ENCODE measurements at places on chromosomes 16 and 17.
A peak's percentile ranks its signal among the peaks of the same experiment; 100 is the strongest.

- DNase-seq = no peak
Observed at GRCh38 chr16:24971718-24972117, 43.5 kb downstream of the ARHGAP17 start.

DNA sequence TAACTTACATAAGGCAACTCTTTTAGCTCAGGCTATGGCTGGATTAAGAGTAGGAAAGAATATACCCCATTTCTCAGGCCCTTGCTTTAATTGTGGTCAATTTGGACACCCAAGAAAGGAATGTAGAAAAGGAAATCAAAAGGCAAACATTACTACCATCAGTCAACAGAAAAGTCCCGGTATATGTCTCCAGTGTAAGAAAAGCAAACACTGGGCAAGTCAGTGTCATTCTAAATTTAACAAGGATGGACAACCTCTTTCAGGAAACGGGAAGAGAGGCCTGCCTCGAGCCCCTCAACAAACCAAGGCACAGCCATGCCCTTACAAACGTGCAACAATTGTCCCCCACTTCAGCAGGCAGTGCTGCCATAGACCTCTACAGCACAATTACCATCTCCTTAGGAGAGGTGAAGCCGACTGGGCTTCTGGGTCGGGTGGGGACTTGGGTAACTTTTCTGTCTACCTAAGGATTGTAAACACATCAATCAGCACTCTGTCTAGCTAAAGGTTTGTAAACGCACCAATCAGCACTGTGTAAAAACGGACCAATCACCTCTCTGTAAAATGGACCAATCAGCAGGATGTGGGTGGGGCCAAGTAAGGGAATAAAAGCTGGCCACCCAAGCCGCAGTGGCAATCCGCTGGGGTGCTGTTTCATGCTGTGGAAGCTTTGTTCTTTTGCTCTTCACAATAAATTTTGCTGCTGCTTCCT is 12.4 kb downstream of the MRPL58 start:
- no peak for DNase-seq

DNA sequence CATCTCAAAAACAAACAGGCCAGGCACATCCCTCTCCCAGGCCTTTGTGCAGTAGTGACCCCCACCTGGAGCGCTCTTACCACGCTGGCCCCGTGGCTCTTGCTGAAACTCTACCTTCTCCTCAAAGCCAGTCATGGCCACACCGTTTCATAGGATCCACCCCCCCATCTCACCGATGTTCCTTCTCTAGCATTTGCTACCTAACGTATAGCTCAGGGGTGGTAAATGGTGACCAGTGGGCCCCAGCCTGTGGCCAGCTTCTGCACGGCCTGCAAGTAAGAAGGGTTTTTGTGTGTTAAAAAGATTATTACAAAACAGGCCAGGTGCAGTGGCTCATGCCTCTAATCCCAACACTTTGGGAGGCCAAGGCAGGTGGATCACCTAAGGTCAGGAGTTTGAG is 43.8 kb downstream of the RMI2 start:
- DNase-seq = no peak

GRCh38 chr16:20621406-20621805 is 45.2 kb upstream of the ACSM2B start:
- no peak for DNase-seq

- peak; percentile 91 for DNase-seq
Observed at GRCh38 chr17:55673743-55674506, 48.7 kb downstream of the TMEM100 start.

- no peak for DNase-seq
Observed at GRCh38 chr16:63323722-63324705, 1287.8 kb upstream of the CDH8 start.

GRCh38 chr17:40103688-40104087 is 3.3 kb upstream of the NR1D1 start:
- DNase-seq = no peak

- no peak for DNase-seq
Observed at GRCh38 chr16:86444661-86445060, 65.7 kb upstream of the FOXF1 start.

DNA sequence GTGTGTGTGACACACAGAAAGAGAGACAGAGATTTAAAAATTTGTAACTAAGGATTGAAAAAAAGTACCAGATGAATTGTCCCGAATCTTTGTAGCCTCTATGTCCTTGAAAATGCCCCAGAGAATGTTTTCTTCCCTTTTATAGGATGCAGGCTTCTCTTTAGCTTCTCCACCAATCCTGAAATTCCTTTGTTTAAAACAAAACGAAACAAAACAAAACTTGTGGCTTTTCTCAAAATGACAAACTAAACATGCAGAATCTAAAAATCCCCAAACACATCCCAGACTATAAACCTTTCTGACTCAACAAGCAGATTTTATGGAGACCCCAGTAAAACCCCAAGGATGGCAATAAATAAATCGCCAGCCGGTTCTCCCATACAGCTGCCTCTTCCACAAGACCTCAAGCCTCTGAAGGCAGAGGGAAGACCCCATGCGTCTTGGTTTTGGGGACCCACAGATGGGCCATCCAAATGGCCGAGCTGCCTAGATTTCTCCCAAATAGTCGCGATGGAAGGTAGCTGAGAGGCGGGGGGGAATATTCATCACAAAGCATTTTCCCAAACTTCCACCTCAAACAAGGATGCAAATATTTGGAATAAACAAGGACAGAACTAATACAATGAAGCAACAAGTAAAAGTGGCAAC is 269.5 kb upstream of the FOXF1 start:
- no peak for DNase-seq

DNA sequence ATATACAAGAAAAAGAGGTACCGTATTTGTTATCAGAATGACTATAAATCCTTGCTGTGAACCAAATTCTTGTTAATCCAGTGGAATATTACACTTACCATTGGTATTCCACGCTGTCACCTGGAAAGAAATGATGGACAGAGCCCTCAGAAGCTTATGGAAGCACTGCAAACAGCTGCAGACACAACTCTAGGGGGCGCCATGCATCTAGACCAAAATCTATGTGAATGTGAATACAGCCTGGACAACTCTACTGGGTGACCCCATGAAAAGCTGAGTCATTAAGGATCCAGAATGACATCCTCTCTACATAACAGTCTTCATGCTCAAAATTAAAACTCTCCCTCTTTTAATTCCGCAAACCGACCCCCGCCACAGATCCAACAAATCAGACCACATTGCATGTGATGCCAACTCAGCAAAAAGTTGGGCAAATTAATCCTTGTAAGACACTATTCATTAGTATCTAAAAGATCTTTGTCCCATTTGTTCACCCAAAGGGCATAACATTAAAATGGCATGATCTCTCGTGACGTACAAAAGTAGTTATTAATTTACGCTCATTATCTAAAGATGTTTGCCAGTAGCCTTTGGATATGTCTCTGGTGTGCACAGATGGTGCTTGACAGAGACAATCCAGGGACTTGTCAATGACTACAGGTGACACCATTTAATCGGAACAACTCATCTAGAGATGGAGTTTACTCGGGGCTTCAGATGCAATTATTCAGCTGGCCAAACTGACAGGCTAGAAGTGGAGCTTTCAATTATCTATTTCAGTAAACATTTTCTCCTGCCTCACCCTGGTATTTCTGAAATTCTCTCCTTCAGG is 552.7 kb upstream of the PSMD7 start:
- no peak for DNase-seq

- no peak for DNase-seq
Observed at GRCh38 chr17:21165922-21166594, 39.3 kb downstream of the DHRS7B start.

- no peak for DNase-seq
Observed at GRCh38 chr16:87996962-87997880, 46.0 kb downstream of the BANP start.

DNA sequence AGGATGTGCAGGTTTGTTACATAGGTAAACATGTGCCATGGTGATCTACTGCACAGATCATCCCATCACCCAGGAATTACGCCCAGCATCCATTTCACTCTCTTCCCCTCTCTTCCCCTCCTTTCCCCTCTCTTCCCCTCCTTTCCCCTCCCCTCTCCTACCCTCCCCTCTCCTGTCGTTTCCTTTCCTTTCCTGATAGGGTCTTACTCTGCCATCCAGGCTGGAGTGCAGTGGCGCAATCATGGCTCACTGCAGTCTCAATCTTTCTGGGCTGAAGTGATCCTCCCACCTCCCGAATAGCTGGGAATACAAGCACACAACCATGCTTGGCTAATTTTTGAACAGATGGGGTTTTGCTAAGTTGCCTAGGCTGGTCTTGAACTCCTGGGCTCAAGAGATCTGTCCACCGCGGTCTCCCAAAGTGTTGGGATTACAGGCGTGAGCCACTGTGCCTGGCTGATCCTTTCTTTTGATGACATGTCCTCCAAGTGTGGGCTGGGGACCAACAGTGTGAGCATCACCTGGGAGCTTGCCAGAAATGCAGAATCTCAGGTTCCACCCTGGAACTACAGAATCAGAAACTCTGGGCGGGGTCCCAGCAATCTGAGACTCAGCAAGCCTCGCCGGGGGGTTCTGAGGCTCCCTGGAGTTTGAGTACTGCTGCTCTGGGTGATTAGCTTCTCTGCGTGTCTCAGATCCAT is 10.8 kb downstream of the ATP2C2 start:
- DNase-seq = no peak

DNA sequence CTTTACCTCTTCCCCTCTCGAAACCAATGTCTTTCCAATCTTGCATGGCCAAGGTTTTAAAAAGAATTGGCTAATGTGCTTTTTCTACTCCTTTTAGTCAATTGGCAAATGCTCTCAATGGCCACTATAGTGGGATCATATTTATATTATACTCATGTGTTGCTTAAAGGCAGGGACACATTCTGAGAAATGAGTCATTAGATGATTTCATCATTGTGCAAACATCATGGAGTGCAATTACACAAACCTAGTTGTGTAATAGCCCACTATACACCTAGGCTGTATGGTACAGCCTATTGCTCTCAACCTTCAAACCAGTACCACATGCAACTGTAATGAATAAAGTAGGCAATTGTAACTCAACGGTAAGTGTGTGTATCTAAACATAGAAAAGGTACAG is 180.9 kb downstream of the HS3ST3A1 start:
- DNase-seq = peak; percentile 77

DNA sequence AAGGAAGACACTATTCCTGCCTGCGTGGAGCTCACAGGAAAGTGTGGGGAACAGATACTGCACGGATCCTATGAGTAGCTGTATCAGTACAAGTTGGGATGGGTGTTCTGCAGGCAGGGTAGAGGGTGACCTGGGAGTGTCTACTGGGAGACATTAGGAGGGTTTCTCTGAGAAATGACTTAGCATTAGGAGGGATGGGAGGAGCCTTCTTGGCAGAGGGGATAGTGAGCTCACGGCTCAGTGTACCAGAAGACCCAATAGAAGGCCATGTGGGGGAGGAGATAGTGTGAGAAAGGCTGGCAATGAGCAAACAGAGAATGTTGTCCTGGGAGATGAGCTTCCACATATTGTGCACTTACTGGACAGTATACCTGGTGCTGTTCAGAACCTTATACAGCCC is 109.1 kb downstream of the MSI2 start:
- DNase-seq = no peak

DNA sequence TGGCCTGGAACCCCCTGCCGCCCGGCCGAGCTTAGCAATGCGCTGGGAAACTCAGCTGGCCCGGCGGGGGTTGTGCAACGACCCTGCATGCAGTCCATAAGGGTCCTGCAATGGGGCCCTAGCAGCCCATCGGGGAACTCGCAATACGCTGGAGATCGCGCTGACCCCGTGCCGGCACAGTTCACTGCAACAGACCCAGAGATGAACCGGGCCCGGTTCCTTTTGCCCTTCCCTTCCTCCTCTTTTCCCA is 375 bp downstream of the SLC25A11 start:
- no peak for DNase-seq

DNA sequence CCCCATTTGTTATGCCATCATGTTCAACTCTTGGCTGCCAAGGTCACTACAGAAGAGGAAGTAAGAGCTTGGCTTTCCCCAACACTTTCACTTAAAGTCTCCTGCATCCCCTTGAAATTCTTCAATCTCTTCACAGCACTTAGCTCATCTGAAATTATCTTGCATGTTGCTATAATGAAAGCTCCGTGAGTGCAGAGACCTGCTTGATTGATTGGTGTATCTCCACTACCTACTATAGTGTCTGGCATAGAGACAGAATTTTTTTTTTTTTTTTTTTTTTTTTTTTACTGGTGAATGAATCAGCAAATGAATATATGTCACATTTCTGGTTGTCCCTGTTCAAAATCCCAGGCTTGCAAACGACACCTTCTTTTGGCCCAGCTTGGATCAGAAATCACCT is 1.9 kb upstream of the SDR42E1 start:
- DNase-seq = no peak

DNA sequence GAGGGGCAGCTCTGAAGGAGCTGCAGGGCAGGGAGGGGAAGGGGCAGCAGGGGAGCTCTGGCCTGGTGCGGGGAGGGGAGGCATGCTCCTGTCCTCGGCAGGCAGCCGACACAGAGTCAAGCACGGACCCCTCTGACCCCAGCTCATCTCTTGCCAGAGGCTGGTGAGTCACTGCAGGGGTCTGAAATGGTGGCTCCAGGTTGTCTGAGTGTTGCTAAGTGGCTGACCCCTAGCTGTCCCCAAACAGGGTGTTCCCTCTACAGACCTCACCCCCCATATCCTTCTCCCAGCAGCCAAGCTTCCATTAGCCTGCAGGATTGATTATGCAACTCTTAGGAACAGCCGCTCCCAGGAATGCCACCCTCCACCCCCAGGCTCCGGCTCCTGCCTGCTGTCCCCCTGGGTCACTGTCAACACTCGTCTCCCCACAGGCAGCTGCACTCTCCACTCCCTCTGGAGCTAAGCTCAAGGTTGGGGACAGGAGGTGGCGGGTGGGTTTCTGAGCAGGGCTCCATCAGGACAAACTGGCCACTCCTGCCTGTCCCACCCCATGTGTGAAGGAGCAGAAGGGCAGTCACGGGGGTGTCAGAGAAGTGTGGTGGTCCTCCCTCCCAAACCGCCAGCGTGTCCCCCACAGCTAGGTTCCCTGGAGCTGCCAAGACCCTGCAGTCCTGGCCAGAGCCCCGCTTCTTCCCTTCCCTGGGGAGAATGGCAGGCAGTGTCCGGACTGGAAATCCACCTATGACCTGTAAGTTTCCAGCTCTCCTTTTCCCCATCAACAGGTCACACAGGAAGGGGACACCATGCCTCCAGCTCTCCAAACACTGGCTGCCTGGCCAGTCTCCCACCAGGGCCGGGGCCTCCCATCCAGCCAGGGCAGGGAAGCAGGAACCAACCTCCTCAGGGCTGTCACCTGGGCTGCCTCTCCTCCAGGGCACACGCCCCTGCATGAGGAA is 1.0 kb downstream of the MYLK3 start:
- no peak for DNase-seq

DNA sequence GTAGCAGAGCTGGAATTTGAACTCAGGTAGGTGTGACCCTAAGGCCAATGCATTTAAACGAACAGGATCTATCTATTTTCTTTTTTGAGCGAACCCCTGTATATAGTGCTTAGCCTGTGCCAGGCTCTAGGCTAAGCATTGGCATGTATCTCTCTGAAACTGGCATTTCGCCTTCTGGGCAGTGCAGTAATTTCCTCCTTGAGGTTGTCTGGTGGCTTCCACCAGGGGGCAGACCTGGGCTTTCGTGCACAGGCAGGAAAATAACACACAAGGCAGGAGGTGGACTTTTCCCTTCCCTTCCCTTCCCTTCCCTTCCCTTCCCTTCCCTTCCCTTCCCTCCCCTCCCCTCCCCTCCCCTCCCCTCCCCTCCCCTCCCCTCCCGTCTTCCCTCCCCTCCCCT is 34.4 kb upstream of the PRKCB start:
- DNase-seq = peak; percentile 71

GRCh38 chr17:76086384-76086783 is 7.4 kb downstream of the ZACN start:
- no peak for DNase-seq

- no peak for DNase-seq
Observed at GRCh38 chr17:4444782-4445473, 11.2 kb downstream of the SPNS3 start.

- DNase-seq = no peak
Observed at GRCh38 chr16:12268606-12269005, 292.1 kb downstream of the SNX29 start.

- no peak for DNase-seq
Observed at GRCh38 chr16:75818491-75818890, 92.2 kb upstream of the CPHXL start.
